HuH-7 (cell line): ENCODE measurements at places on chromosomes 16 and 17.

DNA sequence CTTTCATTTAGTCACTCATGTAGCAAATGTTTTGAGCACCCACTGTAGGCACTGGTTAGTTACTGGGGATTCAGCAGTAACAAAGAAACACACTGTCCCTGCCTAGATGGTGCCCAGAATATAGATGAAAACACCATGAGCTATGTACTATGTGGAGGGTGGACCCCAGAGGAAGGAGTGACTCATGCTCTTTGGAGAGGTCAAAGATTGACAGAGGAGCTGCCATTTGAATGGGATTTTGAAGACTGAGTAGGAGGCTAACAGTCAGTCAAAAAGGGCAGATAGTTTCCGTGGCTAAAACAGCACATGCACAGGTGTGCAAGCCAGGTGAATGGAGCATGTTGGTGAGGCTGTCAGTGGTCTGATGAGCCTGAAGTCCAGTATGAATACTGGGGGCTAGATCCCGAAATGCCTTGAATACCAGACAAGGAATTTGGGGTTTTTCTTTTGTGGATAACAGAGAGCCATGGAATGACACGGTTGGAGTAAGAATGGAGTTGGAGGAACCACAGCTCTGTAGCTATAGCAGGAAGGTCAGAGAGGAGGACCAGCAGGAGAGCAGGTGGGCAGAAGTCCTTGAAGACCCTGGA, 6.1 kb downstream of the IL21R start:
- DNase-seq: no peak

DNA sequence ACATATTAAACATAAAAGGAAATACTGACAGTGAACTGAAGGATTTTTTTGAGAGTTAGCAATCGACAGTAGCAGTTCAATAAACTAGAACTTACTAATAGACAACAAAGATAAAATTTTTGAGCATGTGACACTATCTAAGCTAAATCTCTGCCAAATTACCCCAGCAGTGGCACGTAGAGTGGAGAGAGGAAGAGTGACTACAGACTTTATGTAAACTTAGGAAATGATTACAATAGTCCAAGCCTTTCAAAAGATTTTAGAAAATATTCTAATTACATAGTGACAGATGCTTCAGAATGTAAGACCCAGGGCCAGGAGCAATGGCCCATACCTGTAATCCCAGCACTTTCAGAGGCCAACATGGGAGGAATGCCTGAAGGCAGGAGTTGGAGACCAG, 52.4 kb downstream of the CFDP1 start:
- no peak for DNase-seq

DNA sequence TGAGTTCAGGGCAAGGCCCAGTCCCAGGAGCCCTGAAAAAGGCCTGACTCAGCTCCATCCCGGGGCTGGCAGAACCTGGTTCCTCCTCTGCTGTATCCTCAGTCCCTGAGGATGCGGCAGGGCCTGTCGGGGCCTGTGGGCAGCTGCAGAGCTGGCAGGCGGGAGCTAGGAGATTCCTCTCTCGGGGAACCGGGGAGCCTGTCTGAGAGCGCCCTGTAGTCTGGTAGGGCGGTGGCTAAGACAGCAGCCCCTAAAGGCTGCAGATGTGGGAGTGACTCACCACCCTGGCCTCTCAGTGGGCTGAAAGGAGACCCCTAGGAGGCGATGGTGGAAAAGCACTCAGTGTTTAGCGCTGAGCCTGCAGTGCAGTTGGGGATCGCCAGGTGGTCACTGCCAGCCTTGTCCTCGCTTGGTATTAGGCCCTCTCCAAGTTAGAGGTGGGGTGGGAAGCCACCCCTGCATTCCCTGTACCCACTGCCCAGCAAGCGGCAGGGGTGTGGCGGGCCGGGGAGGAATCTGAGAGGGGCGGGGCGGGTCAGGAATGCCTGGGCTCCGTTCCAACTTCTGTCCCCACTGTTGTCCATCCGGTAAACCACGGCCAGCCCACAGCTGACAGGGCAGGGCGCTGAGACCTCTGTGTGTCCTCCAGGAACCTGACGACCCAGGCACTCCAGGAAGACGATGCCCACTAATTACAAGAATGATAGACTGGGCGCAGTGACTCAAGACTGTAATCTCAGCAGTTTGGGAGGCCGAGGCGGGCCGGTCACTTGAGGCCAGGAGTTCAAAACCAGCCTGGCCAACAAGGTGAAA, 29.5 kb upstream of the CDH1 start:
- peak; percentile 72 for DNase-seq

DNA sequence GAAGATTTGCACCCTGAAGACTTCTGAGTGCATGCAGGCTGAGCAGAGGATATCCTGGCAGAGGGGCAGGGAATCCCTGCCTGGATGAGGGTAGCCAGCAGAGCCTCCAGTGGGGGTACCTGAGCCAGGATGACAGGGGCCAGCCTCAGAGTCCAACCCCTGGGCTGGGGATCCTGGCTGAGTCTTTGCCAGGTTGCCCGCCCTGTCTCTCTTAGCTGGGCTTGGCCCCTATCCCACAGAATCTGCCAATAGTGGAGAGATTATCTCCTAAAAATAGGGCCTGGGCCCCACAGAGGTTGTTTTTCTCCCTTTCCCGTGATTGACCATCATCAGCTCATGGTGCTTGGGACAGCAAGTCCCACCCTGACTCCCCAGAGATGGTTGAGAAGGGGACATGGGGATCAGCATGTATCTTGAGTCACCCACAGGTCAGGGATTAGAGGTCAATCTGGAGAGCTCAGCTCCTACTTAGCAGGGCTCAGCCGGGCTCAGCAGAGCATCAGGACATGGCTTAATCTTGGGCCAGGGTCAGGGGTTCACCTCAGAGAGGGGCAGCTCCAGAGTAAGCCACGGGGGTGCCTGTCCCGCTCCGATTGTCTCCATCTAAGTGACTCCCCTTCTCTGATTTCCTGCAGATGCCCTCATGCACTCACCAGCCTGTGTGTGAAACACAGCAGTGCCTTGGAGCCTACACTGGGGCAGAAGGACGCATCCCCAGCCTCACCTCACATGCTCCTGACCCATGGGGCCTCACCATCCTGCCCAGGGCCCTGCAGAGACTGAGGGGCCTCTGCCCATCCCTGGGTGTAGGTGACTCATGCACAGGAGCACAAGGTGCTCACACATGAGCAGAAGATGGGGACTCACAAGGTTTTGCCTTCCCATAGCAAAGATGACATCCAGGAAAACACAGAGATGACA, 11.5 kb downstream of the CDH16 start:
- no peak for DNase-seq

GRCh38 chr17:75367312-75367711, 38.2 kb downstream of the GRB2 start:
- DNase-seq: no peak

DNA sequence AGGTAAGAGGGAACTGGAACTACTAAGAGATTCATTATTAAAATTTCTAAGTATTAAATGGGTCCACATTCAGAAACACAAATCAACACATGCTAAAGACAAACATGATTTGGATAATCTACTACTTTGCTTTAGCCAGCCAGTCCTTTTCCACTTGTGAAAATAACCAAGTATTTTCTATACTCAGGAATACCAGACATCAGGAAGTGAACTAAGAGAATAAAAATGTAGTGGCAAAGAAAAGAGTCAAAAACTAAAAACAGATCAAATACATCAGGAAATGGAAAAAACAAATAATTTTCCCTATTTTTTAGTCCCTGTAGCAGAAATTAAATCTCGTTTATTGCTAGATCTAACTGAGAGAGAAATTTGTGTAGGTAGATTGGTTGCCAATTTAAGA, 78.0 kb downstream of the MYO1D start:
- no peak for DNase-seq

DNA sequence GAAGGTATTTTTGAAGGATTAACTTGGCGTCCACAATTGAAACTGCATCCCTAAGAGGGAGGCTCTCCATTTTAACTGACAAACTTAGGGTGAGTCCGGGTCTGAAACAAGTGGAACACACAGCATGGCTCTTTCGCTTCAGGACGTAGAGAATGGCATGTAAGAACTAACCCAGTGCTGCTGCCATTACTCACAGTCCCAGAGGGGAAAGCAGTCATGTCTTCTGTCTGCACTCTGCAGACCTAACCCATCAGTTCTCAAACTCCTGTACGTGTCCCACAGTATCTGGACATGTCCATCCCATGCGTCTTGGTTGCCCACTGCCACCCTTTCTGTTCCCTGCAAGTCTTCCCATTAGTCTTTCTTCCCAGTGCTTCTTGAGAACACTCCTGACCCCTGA, 563 bp downstream of the ST6GALNAC1 start:
- no peak for DNase-seq

DNA sequence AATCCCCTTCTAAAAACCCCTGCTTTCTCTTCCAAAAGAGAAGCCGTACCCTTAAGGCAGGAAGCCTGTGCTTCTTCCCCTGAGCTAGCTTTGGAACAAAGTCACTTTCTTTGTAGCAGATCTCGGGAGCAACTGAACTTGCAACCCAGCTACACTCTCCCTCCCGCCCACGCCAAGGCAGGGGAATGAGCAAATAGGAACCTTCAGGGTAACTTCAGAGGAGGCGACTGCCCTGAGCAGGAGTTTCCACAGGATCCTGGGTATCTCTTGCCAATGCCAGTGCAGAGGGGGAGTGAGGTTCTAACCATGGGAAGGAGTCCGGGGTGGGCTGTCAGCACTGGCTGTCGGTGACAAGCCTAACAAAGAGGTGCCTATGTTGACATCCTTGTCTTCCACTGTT, 5.9 kb upstream of the PIRT start:
- peak; percentile 25 for DNase-seq

GRCh38 chr17:74089869-74090464, 113.5 kb upstream of the RPL38 start:
- DNase-seq: peak; percentile 54

GRCh38 chr17:63623786-63624530, 1.7 kb downstream of the MAP3K3 start:
- no peak for DNase-seq

DNA sequence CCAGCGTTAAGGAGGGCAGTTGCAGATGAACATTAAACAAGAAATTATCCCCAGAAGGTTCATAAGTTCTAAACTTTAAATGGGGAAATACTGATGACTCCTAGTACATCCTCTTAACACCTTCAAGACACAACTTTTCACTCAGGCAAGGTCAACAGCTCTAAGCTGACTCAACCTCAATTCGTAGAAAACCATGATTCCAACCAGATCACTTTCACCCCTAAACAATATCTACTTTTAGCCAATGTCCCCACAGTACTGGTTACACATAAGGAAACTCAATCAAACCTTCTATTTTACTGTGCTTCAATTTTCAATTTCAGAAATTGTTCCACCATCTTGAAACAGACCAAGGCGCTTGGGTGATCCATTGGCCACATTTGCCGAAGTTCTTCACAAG, 2.3 kb downstream of the CDYL2 start:
- no peak for DNase-seq

- no peak for DNase-seq
Observed at GRCh38 chr16:13298666-13299065, 397.3 kb downstream of the SHISA9 start.

DNA sequence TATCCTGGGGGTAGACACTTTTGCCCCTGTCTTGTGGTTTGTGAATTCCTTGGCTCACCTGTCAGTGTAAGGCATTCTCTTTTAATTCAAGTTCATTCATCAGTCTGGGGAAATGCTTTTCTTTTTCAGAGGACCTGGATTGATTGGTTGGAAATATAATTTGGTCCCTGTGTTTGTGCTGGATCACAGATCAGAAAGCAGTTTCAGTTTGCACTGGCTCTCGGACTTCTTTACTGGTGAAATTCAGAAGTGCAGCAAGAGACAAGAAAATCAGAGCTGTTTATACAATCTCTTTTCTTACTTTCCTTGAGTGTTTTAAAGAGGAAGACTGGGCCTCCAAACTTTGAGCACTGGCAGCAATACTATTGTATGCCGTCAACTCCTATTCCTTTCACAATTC, 161.8 kb upstream of the KCNJ16 start:
- DNase-seq: no peak

GRCh38 chr17:78131172-78132083, 857 bp downstream of the TMC8 start:
- DNase-seq: no peak

DNA sequence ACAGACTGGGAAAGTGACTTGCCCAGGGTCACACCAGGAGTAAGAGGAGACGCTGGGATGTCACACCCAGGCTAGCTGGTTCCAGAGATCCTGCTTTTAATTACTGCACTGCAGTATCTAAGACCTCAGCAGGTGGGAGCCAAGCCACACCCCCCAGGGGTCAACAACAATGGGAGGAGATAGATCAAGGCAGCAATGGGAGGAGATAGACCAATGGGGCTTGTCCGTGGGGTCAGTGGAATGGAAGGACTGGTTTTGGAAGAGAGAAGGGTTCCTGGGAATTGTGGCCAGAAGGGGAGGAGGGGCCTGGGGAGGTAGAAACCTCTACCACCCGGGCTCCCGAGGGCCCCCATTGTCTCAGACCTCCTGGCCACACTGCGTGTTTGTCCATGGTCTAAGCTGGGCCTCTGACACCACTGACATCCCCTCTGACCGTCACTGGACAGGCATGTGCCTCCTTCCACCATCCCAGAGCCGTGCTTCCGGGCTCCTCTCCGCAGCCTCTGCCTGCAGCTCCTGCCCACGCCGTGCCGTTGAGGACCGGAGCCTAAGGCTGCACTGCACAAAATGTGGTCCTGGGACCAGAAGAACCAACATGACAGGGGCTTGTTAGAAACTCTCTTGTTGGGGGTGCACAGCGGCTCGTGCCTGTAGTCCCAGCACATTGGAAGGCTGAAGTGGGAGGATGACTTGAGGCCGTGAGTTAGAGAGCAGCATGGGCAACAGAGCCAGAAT, 69.8 kb upstream of the RPH3AL start:
- no peak for DNase-seq

DNA sequence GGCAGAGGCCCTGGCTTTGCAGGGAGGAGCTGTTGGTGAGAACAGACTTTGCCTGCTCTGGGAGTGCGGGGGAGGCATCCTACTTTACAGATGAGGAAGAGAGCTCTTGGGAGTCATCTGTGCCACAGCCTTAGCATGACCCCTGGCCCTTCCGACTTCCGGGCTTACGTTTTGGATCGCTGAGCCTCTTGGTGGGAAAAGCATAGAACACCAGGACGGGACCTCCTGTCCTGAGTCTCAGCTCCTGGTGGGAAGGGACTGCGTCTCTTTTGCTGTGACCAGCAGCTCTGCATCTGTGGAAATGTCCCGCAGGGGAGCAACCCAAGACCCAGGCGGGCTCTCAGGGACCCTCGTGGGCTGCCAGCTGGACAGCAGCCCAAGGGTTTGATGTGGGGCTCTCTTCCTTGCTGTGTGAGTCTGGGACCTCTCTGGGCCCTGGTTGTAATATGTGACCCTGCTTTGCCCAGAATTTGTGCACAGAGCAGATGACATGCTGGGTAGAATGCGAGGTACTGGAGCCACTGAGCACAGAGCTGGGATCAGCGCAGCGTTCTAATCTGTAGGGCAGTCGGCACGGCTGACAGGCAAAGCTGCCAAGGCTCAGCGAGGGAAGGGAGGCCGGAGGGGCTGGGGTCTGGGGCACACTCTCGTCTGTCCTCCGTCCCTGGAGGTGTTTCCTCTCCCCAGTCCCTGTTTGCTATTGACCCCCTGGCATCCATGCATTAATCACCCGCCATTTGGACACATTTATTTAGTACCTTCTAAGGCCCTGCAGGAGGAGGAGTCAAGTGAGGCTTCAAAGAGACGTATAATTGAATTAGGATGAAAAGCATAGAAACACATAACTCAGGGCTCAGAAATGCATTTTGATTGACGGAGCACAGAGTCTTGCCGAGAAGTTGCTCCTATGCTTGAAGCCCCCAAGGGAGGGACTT, 64.0 kb downstream of the NT5M start:
- no peak for DNase-seq

GRCh38 chr17:75791254-75791653, 6.6 kb downstream of the UNK start:
- no peak for DNase-seq
